Adrenal gland (tissue), 19 donors: ENCODE measurements at places on chromosomes 1 and 21. TPM values are rescaled to one million over a fixed set of nuclear protein-coding genes. Genes with fewer than 3 reads are reported as not detected.

DNA sequence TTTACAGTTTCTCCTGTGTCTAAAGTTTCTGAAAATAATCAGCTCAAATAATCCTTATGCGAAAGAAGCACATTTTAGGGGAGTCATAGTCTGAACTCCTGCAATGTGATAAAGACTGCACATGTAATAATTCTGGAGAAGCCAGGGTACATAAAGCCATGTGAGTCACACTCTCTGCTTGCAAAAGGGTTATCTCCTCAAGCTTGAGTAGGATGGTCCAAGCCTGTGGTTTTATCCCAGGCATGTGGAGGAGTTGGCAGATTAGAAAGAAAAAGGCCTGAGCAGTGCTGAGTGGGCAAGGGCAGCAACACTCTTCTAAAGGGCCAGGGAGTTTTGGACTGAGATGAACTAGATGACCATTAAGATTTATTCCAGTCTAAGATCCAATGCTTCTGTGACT is 220.4 kb downstream of the RHOU start:
- no peak for DNase-seq

DNA sequence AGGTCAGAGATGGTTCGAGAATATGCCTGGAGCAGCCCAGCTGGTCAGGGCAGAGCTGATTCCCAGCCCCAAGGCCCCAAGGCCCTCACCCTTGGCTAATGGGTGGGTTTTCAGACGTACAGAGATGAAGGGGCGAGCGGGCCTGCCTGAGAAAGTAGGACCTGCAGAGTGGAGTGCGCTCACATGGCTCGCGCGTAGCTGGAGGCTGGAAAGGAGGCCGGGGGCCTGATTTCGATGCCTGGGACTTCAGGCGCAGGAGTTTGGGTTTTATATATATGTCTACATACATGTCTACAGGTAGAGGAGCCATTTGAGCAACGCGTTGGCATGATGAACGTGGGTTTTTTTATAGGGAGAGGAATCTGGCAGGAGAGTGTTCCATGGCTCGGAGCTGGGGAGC is 8.9 kb downstream of the COQ8A start:
- DNase-seq = no peak

Gene ST7L
- 16.4 TPM for polyA plus RNA-seq

Gene TLR5
- polyA plus RNA-seq = 0.74 TPM

Gene GIPC2
- polyA plus RNA-seq = 10.6 TPM

DNA sequence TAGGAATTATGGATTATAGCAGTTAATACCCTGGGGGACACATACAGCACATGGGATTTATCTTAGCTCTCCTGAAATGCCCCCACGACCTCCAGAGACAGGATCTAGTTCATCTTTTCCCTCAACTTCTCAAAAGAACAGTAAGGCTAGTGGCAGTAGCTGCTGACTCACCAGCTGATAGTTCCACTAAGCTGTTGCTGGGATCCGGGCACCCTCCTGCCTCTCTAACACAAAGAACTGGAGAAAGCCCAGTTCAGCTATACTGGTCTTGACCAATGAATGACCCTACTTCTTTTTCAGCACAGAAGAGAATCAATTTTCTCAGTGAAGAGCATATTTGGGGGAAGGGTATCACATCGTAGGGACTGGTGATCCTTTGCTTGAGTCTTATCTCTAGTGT is 84.1 kb downstream of the PGBD5 start:
- DNase-seq = peak; percentile 57

Gene THEM5
- polyA plus RNA-seq = not detected

GRCh38 chr1:174448531-174448883 is 743 bp downstream of the GPR52 start:
- no peak for DNase-seq

DNA sequence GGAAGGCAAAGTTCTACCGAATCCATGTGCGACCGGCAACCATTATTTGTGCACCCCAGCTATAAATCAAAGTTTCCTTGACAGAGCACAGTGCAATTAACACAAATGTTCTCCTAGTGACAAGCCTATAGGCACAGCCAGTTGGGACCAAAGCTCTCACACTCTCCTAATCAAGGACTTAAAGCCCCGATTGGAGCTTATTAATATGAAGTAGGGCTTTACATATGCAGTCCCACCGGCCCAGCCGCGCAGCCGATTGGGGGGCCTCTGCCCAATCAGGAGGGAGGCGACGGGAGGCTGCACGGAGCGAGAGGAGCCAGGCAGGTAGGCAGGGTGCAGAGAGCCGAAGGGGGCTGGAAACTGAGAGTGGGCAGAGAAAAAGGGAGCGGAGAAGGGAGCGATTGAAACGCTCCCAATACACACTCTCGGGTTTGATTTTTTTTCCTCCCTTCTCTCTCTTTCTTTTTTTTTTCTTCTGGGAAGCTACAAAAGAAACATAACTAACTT is at the start of gene ESRRG:
TSS of gene ESRRG (minus strand) at position 156 of the 507 bp plus-strand sequence. CDS start at position 26, 130 bp downstream.
- DNase-seq = peak; percentile 82

Gene YTHDF2
- 41.0 TPM for polyA plus RNA-seq

DNA sequence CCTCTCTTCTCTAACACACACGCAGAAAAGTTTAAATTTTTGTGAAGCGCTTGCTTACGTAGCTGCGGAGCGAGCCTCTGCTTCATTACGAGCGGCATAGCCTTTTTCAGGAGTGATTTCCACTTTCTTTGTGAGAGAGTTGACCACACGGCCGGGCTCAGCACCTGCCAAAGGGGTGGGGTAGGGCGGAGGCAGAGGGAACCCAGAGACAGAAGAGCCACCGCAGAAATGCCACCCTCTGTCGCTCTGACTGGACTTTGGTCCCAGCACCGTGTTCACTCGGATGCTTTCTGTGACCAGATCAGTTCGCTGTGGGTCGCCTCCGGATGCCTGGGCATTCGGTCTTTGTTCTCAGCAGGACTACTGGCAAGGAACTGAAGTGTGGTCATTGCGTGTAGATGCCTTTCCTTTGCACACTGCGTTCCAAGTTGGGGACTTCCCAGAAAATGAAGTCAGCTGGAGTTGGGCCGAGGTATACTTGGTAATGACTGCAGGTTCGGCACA is 883 bp downstream of the CHODL start:
- no peak for DNase-seq

Gene TRIM67
- 0.10 TPM for polyA plus RNA-seq

- no peak for DNase-seq
Measured at GRCh38 chr1:187911820-187912219, 1083.1 kb downstream of the PLA2G4A start.

DNA sequence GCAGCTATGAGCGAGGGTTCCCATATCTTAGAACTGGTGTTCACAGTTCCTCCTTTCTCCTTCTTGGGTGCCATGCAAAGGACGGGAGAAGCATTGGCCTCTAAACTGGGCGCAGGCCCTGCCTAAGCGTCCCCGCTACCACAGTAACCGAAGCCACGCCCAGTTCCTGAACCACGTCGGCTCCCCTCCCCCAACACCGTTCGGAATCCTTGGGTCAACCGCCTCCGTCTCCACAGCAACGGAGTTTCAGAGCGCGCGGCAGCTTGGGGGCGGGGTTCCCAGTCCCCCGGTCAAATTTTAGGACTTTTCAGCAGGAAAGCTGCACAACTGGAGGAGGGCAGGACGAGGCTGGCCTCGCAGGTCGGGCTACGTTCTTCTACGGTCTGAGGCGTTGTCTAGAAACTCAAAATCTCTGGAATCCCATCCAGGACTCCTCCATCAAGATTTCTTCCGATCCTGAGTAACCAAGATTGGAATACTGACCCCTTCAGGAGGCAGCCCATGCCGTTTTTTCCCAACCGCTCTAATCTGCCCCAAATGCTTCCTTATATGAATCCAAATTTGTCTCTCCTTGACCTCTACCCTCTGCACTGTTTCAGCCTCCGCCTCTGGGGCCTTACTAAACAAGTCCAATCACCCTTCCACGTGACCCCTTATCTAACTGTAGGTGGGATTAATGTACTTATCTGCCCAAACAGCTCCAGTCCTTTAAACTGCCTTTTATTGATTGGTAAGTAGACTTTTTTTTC is at the start of gene SPAG17:
TSS of gene SPAG17 (minus strand) at position 145 of the 749 bp plus-strand sequence. CDS start at position 74, 71 bp downstream.
- DNase-seq = peak; percentile 54

Gene MTARC2
- 13.7 TPM for polyA plus RNA-seq
